GM12865 (cell line): ENCODE measurements at places on chromosomes 2 and 18.

- no peak for DNase-seq
These were observed 90.4 kb downstream of the SCN3A start for GRCh38 chr2:165113414-165113813.

GRCh38 chr18:25962176-25962575, 128.2 kb downstream of the SS18 start:
- peak; percentile 44 for DNase-seq

GRCh38 chr18:50656841-50657470, 97.1 kb downstream of the MAPK4 start:
- no peak for DNase-seq

- no peak for DNase-seq
These were observed 29.3 kb downstream of the HS1BP3 start for GRCh38 chr2:20621366-20622295.
